ENCODE measurements at places on chromosomes 12 and 14.

DNA sequence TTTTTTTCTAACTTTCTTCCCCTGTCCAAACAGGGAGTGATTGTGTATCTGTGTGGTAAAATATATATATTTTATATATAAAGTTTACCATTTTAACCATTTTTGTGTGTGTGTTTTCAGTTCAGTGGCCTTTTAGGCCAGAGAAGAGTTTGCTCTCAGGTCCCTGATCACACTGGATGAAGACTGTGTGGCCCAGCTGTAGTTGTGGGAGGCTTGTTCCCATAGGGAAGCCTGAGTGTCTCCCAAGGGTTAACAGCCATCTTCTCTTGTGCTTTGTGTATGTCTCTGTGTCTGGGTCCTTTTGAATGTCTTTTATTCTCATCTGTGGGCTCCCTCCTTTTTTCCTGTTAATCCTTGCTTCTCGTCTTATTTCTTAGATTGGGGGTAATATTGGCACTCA lies 23.4 kb downstream of the CGRRF1 start:
- no peak for DNase-seq

- DNase-seq = no peak
These were observed 123.5 kb downstream of the CAPZA3 start for GRCh38 chr12:18861287-18861858.

- DNase-seq = no peak
These were observed 36.1 kb upstream of the LRP6 start for GRCh38 chr12:12302976-12303375.

DNA sequence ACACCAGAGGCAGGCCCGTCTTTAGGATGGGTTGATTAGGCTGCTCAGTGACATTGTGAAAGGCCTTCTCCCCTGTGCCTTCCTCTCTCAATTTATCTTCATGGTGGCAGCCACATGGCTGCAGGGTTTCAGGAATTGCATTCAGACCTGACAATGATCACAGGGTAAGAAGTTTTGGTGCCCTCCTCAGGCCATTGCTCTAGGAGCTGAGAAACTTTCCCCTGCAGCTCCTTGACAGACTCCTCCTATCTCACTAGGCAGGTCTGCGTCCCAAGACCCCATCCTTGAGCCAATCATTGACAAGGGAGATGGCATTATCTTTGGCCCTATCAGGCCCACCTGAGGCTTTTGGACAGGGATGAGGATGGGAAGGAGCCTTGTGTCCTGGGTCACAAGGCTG lies 57.4 kb upstream of the ANO4 start:
- no peak for DNase-seq

GRCh38 chr14:85416771-85417170 lies 113.2 kb upstream of the FLRT2 start:
- DNase-seq = no peak

DNA sequence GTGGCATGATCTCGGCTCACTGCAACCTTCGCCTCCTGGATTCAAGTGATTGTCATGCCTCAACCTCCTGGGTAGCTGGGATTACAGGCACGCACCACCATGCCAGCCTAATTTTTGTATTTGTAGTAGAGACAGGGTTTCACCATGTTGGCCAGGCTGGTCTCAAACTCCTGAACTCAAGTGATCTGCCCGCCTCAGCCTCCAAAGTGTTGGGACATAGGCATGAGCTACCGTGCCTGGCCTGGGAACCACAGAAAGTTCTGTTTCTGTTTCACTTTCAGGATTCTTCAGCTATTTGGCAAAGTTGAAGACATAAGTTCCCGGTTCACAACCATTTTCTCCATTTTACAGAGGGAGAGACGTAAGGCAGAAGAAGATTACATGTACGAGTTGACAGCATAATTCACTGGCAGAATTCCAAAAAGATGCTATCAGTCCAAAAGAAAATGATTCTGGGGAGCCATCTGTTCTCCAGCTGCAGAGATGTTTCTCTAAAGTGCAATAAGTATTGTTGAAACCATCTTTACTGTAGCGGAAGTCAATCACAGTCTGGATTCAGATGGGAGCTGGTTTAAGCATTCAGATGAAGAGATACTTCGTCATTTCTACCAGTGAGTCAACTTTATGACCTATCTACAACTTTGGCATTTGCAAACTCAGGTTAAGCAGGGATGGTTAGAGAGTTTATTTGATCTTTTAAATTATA lies 8.1 kb upstream of the RNF34 start:
- DNase-seq = peak; percentile 32

DNA sequence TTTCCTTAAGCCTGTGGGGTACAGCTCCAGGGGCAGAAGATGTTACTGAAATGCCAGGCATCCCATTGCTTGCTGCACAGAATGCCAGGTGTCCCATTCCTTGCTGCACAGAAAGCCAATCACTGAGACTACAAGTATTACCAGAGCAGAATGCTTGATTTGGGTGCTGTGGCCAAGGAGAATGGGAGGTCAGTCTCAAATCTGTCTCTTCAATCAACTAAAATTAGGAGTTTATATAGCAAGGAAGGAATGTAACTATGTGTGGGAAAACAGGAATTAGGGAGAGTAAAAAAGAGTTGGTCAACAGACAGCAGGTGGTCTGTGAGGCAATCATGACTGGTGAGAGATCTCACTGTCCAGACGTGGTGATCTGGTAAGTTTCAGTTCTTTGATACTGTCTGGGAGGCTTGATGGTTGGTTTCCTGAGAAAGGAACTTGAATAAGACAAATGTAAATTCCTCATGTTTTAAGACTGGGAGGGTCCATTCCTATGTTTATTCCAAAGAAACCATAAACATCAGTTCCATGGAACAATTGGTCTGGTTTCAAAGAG lies 31.2 kb upstream of the VASH1 start:
- no peak for DNase-seq

DNA sequence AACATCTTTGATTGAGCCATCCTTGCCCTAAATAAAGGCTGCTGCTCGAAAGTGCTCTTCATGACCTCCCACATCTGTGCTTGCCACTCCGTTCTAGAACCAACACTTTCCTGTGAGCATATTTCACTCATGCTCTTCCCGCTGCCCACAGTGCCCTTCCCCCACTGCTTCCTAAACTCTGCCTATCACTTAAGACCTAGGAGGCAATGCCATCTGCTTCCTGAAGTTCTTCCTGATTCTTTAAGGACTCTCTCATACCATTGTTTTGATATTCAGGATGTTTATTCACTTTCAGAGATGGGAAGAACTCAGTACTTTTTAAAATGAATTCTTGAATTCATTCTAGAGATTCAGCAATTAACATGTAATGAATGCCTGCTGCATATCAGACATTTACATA lies 49.9 kb downstream of the ZFYVE21 start:
- no peak for DNase-seq

DNA sequence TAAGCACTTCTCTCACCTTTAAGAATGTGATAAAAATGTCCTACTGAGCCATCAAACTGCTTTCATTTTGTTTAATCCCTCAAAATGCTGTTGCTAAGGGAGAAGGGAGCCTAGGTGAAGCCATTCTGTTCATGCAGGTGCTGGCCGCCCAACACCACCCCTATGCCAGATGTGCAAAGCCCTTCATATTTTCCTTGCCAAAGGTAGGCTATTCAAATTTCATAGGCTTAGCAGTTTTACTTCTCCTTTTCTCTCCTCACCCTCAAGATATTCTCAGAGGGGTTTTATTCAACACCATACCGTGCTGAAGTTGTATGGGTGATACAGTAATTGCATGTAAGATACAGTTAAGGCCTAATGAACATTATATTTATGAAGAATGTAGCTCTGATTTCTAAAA lies 461.7 kb downstream of the GXYLT1 start:
- no peak for DNase-seq

DNA sequence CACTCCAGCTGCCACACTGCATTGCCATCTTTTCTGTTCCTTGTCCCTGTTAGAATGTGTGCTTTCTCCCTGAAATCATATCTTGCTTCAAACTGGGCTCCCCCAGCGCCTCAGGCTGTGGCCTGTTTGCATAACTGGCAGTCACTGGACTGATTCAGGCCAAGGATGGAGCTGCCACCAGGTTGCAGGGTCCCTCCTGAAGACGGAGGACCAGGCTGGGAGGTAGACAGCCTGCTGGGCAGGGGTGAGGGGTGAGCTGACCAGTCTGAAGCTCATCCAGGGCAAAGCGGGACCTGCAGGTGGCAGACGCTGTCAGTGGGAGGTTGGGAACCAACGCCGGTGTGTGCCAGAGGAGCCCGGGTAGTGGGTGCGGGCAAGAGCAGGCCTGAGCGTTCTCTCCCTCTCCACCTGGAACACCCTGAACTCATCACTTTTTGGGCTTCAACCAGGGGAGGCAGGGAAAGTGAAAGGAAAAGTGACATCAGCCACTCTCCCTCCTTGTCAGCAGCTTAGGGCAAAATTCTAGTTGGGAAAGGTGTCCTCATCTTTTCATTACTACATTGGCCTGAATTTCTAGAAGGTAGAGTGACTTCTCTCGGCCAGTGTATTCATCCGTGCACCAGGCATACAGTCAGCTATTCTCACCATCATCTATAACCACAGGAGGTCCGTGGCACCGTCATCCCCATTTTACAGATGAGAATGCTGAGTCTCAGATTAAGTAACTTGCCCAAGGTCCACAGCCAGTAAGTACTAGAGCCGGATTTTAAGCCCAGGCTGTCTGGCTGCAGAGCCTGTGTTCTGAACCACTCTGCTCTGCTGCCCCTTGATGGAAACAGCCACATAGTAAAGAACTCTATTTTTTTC lies 219.1 kb downstream of the SLC41A2 start:
- no peak for DNase-seq

- no peak for DNase-seq
These were observed 128.5 kb downstream of the KCNK10 start for GRCh38 chr14:88194531-88194930.

- no peak for DNase-seq
These were observed 737.8 kb downstream of the RERGL start for GRCh38 chr12:17352164-17352563.

DNA sequence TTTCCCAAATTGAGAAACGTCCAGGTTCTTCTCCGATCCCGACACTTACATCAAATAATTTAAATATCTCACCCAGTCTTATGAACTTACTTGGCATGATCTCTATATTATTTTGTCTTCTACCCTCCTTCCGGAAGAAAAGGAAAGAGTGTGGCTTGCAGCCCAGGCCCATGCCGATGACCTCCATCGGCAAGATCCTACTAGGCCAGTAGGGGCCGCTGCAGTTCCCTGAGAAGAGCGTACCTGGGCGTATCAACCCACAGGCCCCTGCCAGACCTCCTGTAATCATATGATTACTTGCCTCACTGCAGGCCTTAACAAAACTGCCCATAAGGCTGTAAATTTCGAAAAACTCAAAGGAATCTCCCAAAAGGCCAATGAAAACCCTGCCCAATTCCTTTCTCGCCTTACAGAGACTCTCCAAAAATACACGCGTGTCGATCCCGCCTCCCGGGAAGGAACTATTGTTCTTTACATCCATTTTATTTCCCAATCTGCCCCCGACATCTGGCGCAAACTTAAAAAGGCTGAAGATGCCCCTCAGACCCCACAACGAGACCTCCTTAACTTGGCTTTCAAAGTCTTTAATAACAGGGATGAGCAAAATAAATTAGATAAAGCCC lies 69.6 kb downstream of the MOK start:
- peak; percentile 68 for DNase-seq

GRCh38 chr12:79566452-79567174 lies 124.2 kb downstream of the PAWR start:
- no peak for DNase-seq

- no peak for DNase-seq
These were observed 7.5 kb upstream of the TRHDE start for GRCh38 chr12:72264548-72265175.

DNA sequence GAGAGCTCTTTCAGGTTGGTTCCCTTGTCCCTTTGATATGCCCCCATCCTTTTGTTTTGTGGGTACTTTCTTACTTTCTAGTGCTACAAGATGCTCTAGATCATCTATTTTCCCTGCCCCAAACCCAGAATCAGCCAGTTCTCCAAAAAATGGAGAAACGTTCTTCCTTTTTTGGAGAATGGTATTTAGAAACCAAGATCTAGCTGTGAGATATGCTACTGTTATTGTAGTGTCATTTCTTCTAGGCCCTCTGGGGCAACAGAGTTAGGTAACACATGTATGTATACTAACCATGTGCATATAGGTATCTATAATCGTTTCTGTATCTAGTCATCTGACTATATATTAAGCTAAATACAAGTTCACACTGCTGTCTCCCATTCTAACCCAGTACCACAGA lies 6.9 kb upstream of the IGFBP6 start:
- no peak for DNase-seq

DNA sequence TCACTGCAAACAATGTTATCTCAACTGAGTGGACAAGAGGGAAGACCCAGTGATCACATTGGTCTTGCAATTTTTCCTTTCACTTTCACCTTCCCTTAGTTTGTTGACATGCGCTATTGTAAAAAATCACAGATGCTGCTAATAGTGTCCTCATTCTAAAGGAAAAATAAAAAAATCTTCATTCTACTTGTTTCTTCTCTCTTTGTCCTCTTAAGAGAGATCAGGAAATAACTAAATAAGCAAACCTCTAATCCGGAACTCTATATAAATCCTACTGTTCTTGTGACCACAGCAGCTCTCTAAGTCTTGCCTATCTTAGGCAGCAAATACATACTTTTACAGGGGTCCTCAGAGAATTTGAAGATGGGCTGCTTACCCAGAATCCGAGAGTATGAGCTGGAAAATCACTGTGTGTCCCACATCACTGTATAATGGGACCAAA lies 257.7 kb downstream of the NAV3 start:
- no peak for DNase-seq

DNA sequence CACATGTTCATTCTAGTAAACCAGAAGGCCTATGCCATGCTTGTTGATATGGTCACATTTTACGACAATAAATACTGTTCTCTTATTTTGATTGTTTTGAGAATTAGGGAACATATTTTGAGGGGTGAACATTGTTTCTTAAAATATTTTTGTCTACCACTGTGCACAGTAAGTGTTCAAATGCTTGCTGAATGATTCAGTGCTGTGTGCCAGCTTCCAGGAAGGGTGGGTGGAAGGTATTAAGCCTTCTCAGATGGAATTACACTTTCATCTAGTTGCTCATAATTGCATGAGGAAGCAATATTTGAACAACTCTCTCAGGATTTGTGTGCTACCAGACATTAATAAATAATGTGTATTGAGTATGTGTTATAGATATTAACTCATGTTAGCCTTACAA lies 15.5 kb upstream of the TMX1 start:
- DNase-seq = no peak

DNA sequence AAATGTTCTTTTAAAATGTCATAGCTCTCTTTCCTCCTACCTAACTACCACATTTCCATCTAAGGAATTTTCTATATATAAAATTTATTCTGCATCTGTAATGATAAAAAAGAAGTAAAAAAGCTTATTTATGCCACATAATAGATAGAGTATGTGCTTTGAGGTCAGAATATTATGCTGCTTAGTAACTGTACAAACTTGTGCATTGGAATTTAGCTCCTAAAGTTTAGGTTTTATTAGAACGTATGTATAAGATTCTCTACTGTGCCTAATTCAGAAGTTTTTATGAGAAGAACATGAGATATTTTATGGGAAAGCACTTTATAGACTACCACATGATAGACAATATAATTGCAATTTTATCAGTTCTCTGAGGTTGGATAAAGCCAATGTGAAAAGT lies 384.6 kb downstream of the SLC16A7 start:
- no peak for DNase-seq

- DNase-seq = no peak
These were observed 921.2 kb upstream of the FOXG1 start for GRCh38 chr14:27845241-27845850.

GRCh38 chr12:26872625-26873024 lies 39.6 kb upstream of the ITPR2 start:
- no peak for DNase-seq

Data from T-helper 2 cell treated with Interferon-gamma antibody and Interleukin-4, amounts not matched to agents 5 μg/mL and 100 μg/mL, for 36 hours (primary cell).